Hematopoietic multipotent progenitor cell treated with erythropoietin and hydrocortisone succinate and interleukin-3 and kit ligand, for 8 days (in vitro differentiated cells): ENCODE measurements at places on chromosomes 6 and 20.

DNA sequence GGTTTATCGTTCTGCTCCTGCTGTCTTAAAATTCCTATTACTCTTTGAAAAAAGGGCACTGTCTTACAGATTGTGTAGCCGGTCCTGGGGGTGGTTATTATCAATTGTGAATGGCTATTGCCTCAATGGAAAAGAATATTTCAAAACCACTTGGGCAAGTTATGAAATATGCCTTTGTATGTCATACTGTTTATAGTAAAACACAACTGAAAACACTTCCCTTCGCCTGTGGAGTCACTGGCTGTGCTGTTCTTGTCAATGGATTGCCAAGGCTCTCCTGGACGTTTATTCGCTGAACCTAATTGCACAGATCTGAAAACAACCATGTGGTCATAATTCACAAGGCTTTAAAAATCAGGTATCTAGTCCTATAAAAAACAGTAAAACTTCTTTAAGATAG, 47.8 kb upstream of the TAGAP start:
- DNase-seq, result no peak

DNA sequence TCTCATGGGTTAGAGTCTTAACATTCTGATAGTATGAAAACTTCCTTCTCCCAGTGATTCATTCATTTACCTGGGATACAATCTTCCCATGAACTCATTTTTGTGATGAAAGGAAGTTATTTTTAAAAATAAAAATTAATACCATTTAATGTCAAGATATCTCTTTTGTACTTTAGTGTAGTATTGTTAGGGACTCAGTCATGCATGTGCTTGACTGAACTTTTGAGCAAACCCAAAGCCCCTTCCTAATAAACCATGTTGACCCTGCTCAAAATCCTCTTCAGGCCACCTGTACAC, 52.4 kb downstream of the RNF217 start:
- no peak for DNase-seq

DNA sequence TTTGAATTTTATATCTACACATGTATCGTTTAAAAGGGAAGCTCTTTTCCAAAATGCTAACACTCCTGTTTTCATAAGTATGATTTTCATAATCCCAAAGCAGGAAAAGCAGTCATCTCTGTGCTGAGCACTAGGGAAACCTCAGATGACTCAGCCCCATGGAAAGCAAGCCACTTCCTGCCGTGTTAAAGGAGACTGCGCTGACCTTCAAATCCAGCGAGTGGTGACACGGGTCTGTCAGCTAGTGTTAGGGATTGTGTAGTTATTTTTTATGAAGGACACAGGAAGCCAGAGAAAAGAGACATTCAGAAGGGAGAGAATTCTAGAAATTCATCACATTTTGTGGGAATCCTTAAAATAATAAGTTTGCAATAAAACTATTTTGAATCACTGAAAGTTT, 57.0 kb upstream of the CD93 start:
- peak; percentile 55 for DNase-seq

DNA sequence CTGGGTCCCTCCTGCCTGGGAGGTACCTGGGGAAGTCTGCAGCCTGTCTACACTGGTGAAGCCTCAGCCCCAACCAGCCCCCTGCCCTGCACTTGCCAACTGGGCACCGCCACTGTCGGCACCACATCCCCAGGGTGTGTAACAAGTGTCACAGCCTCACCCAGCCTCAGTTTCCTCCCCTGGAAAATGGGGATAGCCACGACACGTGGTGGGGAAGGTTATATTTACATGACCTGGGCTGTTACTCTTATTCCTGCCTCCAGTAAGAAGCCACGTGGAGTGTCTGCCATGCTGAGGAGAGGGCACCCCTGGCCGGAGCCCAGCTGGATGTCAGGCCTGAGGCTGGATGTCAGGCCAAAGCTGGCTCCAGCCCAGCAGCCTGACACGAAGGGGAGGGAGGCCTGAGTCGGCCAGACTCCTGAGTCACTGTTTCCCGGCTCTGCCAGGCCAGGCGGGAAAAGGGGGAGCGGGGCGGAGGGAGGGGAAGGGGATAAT, 44.9 kb downstream of the SNAI1 start:
- no peak for DNase-seq

- peak; percentile 73 for DNase-seq
These were observed 2.5 kb downstream of the SMIM13 start for GRCh38 chr6:11096109-11096508.

DNA sequence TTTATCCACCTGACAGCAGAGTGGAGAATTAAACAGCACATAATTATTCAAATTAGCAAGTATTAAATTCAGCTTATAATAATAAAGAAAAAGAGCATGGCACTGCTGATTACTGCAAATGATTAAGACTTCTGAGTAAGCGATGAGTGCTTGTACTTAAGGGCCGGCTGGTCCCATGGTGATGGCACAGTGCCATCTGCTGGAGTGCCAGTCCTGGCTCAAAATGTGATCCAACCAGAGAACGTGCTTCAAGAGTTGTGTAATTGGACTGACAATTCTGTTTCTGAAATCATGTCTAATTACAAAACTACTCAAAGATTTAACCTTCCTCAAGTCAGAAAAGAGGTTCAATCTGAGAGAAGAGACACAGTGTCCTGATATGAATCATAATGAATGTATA, 181.6 kb upstream of the RGS17 start:
- peak; percentile 51 for DNase-seq

DNA sequence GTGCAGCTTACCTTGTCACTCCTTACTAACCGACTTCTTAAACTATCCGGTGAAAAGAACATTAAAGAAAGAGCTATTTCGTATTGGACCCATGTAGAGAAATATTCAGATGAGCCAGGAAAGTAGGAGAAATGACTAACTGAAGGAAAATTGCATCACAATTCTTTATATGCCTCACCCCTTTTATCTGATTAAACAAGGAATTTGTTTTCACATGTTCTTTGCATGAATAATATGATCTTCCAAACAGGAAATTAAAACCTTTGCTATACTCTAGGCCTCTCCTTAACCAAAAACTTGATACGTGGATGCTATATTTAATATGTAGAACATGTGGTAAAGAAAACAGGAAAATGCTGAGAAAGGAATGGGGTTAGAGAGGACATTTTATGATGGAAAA, 41.9 kb upstream of the LRRC1 start:
- no peak for DNase-seq

GRCh38 chr20:60529149-60529548, 570.9 kb downstream of the CDH26 start:
- DNase-seq, result no peak

DNA sequence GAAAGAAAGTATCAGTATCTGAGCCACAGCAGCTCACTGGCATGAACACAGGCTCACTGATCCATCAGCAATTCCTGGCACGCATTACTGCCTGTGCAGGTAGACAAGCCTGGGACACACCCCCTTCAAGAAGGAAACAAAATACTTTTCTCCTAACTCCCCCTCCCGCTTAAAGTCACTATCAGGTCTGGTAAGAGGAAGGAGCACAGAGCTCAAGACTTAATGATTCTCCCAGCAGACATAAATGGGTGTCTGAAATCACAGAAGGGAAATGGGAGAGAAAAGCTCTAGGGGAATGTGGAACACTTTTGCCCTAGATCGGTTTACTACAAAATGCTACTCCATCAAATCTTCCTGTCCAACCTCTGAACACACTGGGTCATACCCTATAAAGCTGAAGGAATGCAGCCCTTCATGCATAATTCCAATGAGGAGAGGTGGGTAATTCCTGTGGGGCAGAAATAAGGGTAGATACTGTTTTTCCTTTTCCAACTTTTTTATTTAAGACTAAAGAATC, at the start of gene ADGRF1:
Gene ADGRF1, minus strand, starts transcription at position 58 of the 517 bp plus-strand sequence. CDS start 13,271 bp downstream, outside the sequence.
- DNase-seq, result no peak

DNA sequence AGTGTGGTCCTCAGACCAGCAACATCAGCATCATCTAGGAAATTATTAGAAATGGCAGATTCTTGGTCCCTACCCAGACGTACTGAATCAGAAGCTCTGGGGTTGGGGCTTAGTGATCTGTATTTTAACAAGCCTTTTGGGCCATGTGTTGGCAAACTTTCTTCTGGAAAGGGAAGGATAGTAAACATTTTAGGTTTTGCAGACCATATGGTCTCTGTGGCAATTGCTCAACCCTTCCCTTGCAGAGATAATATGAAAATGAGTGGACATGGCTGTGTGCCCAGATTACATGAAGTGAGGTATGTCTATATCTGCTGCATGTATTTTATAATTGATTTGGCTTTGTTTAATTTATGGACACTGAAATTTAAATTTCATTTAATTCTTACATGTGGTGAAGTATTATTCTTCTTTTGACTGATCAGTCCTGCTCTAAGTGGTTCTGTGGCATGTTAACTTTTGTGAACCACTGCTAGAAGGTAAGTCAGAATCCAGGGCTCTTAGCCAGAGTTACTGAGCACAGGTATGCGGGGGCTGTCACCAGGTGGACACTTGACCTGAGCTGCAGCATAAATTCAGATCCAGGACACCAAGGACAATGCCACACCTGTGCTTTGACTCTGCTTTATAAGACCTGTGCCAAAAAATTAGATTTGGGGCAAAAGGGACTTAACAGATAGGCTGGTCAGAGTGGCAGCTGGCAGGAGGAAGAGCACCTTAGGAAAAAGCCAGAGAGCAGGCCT, 43.2 kb downstream of the LY86 start:
- peak; percentile 15 for DNase-seq

- peak; percentile 7 for DNase-seq
These were observed 6.0 kb downstream of the TCF21 start for GRCh38 chr6:133894795-133895358.

DNA sequence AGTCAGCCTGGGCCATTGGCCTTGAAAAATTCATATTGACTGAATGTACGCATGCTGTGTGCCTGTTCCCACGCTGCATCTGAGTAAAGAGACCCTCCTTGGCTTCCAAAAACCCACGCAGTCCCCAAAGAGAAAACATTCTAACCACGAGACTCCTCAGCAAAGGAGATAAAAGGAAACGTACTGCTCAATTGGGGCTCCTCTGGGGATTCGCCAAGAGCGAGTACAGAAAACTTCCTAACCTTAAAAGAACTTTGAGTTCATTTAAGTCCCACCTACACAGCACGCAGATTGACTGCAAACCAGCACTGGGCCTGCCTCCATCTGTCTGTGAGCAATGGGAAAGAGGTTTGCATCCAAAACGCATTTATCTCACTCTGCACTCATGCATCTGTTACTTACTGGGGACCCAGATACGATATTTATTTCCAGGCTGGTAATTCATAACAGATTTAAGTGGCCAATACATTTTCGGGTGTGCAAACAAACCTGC, 505.9 kb upstream of the CHD6 start:
- no peak for DNase-seq

DNA sequence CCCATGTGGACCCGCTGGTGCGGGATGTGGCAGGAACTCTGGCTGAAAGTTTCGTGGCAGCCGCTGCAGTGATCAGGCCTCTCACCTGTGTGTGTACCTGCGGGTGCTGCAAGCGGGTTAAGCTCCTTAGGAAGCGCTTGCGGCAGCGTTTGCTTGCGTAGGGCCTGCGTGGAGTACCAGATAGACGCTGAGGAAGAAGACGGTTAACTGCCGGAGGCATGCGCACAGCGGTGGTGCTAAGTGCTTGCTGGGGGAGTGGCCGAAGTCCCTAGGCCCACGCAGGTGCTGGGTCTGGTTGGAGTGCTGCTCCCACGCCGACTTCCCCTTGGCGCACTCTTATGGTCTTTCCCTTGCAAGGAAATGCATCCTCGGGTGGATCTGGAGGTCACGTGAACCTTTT, 23.0 kb downstream of the ZSCAN31 start:
- no peak for DNase-seq

DNA sequence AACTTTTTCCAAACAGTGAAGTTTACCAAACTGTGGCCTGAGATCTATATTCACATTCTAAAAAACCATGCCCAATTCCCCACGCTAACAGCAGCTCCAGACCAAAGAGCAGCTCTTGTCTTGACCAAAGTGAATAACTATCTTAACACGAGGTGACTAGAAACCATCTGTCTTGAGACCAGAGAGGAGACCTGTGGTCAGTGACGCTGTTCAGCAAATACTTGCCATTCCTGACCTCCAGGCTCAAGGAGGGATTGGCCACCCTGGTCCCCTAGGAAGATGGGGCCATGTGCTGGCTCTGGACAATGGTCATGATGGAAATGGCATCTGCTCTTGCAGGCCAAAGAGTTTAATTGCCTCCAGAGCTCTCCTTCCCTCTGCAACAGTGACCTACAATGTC, 104.4 kb upstream of the CD93 start:
- no peak for DNase-seq

DNA sequence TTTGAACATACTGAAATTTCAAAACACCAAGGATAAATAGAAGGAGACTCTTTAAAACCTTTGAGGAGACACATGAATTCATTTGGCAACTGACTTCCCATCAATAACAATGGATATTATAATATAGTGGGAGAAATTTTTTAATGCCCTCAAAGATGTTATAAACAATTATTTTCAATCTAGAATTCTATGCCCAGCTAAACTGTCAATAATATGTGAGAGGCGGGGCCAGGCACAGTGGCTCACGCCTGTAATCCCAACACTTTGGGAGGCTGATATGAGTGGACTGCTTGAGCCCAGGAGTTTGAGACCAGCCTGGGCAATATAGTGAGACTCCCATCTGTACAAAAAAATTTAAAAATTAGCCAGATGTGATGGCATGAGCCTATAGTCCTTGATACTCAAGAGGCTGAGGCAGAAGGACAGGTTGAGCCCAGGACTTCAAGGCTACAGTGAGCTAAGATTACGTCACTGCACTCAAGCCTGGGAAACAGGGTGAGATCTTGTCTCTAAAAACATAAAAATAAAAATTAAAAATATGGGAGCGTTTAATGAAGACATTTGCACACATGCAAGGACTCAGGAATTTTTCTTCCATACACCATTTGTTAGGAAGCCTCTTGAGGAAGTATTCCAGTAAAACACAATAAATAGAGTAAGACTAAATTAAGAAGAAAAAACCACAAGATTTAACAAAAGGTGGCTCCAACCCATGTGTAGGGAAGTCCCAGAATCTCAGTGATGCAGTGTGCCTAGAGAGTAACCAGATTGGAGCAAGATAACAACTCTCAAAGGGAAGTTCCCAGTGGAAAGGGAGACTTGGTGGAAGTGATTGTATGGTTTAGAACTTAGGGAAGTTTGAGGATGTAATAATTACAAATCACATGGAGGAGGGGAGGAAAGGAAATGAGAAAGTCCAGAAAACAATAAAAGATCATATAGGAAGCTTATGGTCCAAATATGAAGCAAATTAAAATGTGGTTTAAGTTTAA, 26.3 kb upstream of the ETV7 start:
- DNase-seq, result no peak

DNA sequence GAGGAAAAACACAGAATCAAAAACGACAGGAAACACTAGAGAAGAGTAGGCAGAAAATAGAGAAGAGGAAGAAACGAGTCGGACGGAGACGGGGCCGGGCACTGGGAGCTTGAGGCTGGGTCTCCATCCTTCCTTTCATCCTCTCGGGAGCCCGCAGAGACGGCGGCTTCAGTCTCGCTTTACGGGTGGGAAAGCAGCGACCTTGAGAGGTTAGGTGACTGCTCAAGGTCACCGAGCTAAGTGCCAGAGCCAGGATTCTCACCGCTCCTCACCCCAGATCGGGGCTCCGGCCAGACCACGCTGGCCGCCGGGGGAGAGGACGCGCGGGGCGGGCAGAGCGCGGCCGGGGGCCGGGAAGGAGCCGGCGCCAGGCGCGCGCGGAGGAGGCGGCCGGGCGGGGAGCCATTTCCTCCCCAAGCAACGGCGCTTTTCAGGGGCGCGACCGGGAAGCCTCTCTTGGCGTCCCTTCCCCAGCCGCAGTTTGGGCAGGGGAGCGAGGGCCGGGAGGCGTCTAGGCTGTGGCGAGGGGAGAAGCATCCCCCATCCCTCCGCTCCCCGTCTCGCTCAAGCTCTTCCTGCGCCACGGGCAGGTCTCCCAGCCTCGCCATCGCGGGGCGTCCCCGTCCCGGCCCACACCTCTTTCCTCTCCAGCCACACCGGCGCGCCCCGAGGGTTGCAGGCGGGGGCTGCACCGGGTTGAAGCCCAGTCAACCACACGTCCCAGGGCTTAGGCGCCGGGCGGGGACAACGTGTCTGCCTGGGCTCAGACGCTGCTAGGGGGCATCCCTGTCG, 24.1 kb upstream of the MAP3K7 start:
- DNase-seq, result no peak
